Skeletal muscle tissue (tissue), 5 donors: ENCODE measurements at places on chromosomes 12 and 14. TPM values are rescaled to one million over a fixed set of nuclear protein-coding genes. Genes with fewer than 3 reads are reported as not detected.

KLHDC1 gene
- 20.9 TPM for total RNA-seq

KRT74 gene
- not detected for total RNA-seq

GPR135 gene
- 2.6 TPM for total RNA-seq

LRRC9 gene
- not detected for total RNA-seq

RNU4-1 gene
- total RNA-seq: under 0.01 TPM

OTOGL gene
- 0.52 TPM for total RNA-seq

FOXJ2 gene
- 9.4 TPM for total RNA-seq

SMOC1 gene
- 3.1 TPM for total RNA-seq

KCNMB4 gene
- total RNA-seq: 6.3 TPM

TECPR2 gene
- total RNA-seq: 12.0 TPM

PGF gene
- 8.9 TPM for total RNA-seq
